Activated B cell treated with CpG ODN at 0.5 μM for 24 hours (primary cell): ENCODE measurements at places on chromosomes 6 and 20. TPM values are rescaled to one million over a fixed set of nuclear protein-coding genes. Genes with fewer than 3 reads are reported as not detected.

- H3K36me3 ChIP-seq = no peaks in the 10 kb centered on the region
- H3K4me1 ChIP-seq = no peaks in the 10 kb centered on the region
- no peak overlapping the region for H3K27ac ChIP-seq
- DNase-seq = no peak
- peaks cover 2% of the 10 kb centered on the region for H3K27me3 ChIP-seq
Observed at GRCh38 chr6:53750052-53750650, 44.7 kb upstream of the LRRC1 start.

DNA sequence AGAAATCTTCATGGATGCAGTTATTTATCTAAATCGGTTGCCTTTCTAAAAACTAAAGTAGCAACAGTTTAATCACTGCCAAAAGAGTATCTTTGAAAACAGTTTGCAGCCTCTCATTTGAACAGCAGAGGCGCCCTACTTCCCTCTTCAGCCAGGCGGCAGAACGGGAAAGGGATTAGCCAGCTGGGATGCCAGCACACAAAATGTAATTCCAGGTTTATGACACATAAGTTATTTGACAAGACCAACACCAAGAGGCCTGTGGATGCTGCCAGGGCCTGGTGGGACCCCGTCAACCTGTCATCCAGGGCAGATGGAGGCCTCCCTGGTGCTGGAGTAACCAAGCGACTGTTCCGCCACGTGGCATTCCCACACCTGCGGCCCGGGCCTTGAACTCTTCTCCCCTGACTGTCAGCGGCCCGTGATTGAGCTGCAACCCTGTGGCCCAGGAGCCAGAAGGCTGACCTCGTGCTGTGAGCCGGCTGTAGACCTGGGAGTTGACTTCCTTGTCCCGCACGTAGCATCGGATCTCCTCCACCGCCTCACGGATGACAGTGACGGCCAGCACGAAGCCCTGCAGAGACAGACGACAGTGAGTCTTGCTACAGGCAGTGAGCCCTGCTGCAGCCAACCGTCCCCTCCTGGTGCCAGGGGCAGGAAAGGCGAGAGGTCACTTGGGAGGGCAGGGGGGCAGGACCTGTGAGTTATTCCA, 55.5 kb downstream of the ATP9A start:
- no peak overlapping the region for H3K27ac ChIP-seq
- DNase-seq = no peak
- no peak overlapping the region for H3K4me3 ChIP-seq
- H3K36me3 ChIP-seq = no peaks in the 10 kb centered on the region

- peaks cover 25% of the 10 kb centered on the region for H3K36me3 ChIP-seq
- H3K27me3 ChIP-seq = no peaks in the 10 kb centered on the region
- H3K4me1 ChIP-seq = peaks cover 65% of the 10 kb centered on the region
- DNase-seq = no peak
Observed at GRCh38 chr20:15917283-15917682, 656.0 kb downstream of the KIF16B start.

GRCh38 chr6:79646006-79646405, 14.9 kb downstream of the SH3BGRL2 start:
- no peak for DNase-seq
- H3K27ac ChIP-seq = no peak overlapping the region
- no peaks in the 10 kb centered on the region for H3K4me1 ChIP-seq
- no peak overlapping the region for H3K4me3 ChIP-seq
- peaks cover 3% of the 10 kb centered on the region for H3K27me3 ChIP-seq

DNA sequence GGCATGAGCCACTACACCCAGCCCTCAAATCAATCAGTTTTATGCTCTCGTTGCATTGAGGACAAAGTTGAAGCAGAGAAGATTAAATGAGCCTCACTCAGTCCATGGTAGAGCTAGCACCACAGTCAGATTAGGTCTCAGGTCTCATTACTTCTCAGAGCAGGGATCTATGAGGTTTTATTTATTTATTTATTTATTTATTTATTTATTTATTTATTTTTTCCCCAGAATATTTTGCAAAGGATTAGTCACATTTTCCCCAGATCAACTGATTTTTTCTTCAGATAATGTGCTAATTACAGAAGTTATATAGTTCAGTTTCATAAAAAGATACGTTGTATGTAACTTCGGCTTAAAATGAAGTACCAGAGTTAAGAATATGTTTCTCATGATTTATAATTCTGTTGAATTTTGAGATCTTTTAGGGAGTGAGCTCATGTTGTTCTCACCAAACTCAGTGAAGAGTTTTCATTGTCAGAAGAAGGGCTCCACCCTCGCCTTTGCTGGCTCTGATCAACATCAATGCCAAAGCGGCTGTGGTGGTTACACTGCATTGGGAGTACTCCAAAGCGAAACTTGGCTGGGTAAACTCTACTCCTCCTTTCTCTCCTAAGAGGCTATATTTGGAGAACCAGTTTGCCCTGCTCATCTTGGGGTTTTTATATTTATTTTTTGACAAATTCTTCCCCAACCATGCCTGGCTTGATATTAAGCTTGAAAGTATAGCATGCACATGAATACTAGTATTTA, 12.9 kb upstream of the ID4 start:
- no peak for DNase-seq
- H3K4me3 ChIP-seq = no peak overlapping the region
- no peaks in the 10 kb centered on the region for H3K4me1 ChIP-seq
- H3K27me3 ChIP-seq = no peaks in the 10 kb centered on the region
- H3K36me3 ChIP-seq = no peaks in the 10 kb centered on the region

GRCh38 chr6:6588064-6588923, at the start of gene LY86:
TSS of gene LY86 (plus strand) at chr6:6588720. CDS start at chr6:6588735, 15 bp downstream.
- H3K4me3 ChIP-seq = peak within 1 kb of the TSS; percentile 96
- H3K36me3 ChIP-seq = peaks cover 30% of the 10 kb centered on the region
- H3K27ac ChIP-seq = peak within 1 kb of the TSS; percentile 98
- peaks cover 95% of the 10 kb centered on the region for H3K4me1 ChIP-seq

- no peaks in the 10 kb centered on the region for H3K27me3 ChIP-seq
- no peak overlapping the region for H3K27ac ChIP-seq
- no peak overlapping the region for H3K4me3 ChIP-seq
- no peak for DNase-seq
- no peaks in the 10 kb centered on the region for H3K4me1 ChIP-seq
Observed at GRCh38 chr6:50116797-50117542, 67.2 kb upstream of the DEFB112 start.

DNA sequence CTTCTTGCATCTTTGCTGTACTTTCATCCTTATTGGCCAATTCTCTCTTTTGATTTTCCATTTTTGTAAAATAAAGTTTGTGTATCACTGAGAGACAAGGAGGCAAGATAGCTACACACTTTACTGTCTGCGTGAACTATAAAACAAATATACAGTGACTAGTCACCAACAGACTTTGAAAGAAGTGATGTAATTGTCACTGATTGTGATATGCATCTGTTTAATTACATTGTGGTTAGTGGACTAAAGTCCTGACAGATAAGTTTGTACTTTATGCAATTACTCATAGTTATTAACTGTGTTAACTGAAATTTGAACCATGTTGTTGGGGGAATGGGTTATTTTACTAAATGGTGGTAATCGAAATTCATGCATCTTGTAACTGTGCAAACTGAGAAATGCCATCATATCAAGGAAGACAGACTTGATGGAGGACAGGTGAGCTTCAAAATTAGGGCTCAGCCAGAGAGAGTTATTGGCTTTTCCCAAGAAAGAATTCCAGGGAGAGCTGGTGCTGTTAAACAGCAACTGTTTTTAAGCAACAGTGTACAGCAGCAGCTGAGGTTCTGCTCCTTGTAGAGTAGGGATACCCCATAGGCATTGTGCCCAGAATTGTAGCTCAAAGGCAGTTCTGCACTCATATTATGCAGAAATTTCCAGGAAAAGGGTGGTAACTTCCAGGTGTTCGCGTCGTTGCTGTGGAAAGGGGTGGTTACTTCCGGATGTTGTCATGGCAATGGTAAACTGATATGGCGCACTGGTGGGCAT, 62.9 kb downstream of the EFHC1 start:
- no peak overlapping the region for H3K4me3 ChIP-seq
- peaks cover 3% of the 10 kb centered on the region for H3K4me1 ChIP-seq
- H3K27ac ChIP-seq = no peak overlapping the region
- no peak for DNase-seq
- H3K36me3 ChIP-seq = peaks cover 17% of the 10 kb centered on the region

DNA sequence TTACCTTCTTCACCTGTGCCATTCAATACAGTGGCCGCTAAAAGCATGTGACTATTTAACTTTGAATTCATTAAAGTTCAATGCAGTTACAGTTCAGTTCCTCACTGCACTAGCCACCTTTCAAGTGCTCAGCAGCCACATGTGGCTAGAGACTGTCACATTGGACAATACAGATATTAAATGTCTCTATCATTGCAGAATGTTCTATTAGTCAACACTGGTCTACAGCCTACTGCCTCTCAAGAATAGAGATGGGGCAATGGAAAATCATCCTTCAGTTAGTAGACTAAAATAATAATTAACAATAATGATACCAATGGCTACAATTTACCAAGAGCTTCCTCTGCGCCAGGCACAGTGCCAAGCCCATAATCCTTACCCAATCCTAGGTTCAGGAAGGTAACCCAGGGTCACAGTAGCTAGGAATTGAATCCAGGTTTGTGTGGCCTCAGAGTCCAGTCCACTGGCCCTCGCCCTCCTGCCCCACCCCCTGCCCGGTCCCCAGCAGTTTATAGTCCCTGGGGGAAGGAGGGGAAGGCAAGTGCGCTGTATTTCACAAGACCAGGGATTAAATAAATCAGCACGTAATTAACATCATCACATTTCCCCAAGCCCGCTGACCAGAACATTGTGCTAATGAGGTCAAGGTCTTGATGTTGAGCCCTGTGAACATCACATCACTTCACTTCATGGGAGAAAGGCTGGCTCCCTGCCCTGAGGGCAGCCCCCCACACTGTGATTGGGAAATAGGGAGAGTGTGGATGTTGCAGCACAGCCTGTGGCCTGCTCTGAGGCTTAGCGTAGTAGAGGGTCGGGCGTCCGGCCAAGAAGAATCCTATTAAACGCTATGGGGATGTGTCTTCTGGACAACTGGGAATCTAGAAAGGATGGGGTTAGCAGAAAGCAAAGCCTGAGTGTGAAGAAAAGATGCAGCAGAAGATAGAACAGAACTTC, 147.2 kb downstream of the VEGFA start:
- no peaks in the 10 kb centered on the region for H3K4me1 ChIP-seq
- H3K4me3 ChIP-seq = no peak overlapping the region
- no peak for DNase-seq
- H3K27me3 ChIP-seq = peaks cover 11% of the 10 kb centered on the region
- H3K27ac ChIP-seq = no peak overlapping the region

GRCh38 chr6:152146385-152146784, 338.9 kb downstream of the ESR1 start:
- H3K4me1 ChIP-seq = no peaks in the 10 kb centered on the region
- no peak overlapping the region for H3K27ac ChIP-seq
- H3K4me3 ChIP-seq = no peak overlapping the region
- DNase-seq = no peak
- H3K27me3 ChIP-seq = no peaks in the 10 kb centered on the region

DNA sequence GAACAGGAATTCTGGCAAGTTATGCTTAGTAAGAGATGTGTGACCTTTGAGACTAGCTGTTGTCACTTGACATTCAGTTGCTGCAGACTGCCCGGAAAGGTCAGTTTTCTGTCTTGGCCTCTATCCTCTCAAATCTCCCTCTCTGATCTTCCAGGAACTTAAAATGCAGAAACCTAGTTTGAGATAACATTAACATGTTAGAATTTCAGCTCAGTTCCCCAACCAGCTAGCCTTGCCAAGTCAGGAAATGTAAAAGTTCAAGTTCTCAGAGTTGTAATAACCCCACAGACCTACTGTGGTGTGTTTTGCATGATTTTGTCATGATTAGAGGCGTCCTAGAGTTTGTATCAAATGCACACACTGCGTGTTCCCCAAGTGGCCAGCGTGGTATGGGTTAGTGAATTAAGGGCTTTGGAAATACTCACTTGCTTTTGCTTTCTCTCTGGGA, 46.6 kb downstream of the DUSP22 start:
- H3K4me1 ChIP-seq = peaks cover 93% of the 10 kb centered on the region
- no peaks in the 10 kb centered on the region for H3K27me3 ChIP-seq
- peaks cover 22% of the 10 kb centered on the region for H3K36me3 ChIP-seq

DNA sequence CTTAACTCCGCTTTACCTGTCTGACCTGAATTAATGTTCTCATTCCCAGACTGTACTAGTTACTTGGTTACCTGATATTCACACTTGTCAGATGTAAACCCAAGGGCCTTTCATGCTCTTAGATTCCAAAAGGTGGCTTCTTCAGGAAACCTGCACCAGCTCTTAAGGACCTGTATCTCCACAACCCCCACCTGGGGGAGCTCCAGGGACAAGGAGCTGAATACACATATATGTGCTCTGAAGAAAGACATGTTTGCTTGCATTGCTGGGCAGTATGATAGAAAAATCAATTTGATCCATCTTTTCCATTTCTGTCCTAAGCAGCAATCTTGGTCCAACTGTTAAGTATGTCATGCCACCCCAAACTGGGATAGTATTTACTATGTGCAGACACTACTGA, 64.8 kb upstream of the POU3F2 start:
- no peak overlapping the region for H3K27ac ChIP-seq
- peaks cover 7% of the 10 kb centered on the region for H3K27me3 ChIP-seq
- H3K36me3 ChIP-seq = no peaks in the 10 kb centered on the region
- H3K4me3 ChIP-seq = no peak overlapping the region
- DNase-seq = no peak

- H3K4me1 ChIP-seq = no peaks in the 10 kb centered on the region
- DNase-seq = no peak
- H3K27ac ChIP-seq = no peak overlapping the region
- H3K27me3 ChIP-seq = no peaks in the 10 kb centered on the region
- no peak overlapping the region for H3K4me3 ChIP-seq
- H3K36me3 ChIP-seq = no peaks in the 10 kb centered on the region
Observed at GRCh38 chr20:55586610-55587009, 418.7 kb downstream of the CBLN4 start.

- peaks cover 9% of the 10 kb centered on the region for H3K27me3 ChIP-seq
- DNase-seq = no peak
- no peak overlapping the region for H3K4me3 ChIP-seq
- H3K4me1 ChIP-seq = no peaks in the 10 kb centered on the region
- H3K36me3 ChIP-seq = no peaks in the 10 kb centered on the region
- H3K27ac ChIP-seq = no peak overlapping the region
Observed at GRCh38 chr6:63553208-63553607, 19.1 kb upstream of the LOC128125822 start.

DNA sequence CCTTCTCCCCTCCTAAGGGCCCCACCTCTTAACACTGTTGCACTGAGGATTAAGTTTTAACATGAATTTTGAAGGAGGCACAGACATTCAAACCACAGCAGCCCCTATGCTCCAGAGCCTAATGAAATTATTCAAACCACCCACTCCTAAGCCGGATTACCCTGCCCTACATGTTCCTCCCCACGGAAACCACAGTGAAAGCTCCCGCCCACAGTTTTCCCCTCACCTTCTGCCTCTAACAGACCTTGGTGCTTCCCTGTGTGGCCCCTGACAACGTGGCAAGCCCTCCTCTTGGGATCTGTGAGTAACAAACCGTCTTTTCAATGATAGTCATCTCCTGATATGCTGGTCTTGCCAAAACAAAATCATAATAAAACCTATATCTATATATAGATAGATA, 74.8 kb downstream of the RIN2 start:
- peaks cover 5% of the 10 kb centered on the region for H3K27me3 ChIP-seq
- no peak overlapping the region for H3K27ac ChIP-seq
- peaks cover 32% of the 10 kb centered on the region for H3K4me1 ChIP-seq
- H3K36me3 ChIP-seq = no peaks in the 10 kb centered on the region
- no peak overlapping the region for H3K4me3 ChIP-seq

- DNase-seq = no peak
- no peak overlapping the region for H3K4me3 ChIP-seq
- H3K36me3 ChIP-seq = no peaks in the 10 kb centered on the region
- no peaks in the 10 kb centered on the region for H3K4me1 ChIP-seq
- no peak overlapping the region for H3K27ac ChIP-seq
Observed at GRCh38 chr6:23505026-23505425, 621.0 kb upstream of the NRSN1 start.

The COL20A1 gene
- not detected in 2 replicates for total RNA-seq

The ADGB gene
- not detected in 2 replicates for total RNA-seq

The FAM184A gene
- total RNA-seq = 0.24 and 1.1 TPM in 2 replicates

The SLC17A1 gene
- total RNA-seq = not detected in 2 replicates

The PI3 gene
- not detected in 2 replicates for total RNA-seq

The C20orf141 gene
- not detected in 2 replicates for total RNA-seq

The GABRR1 gene
- total RNA-seq = not detected in 2 replicates

The HCK gene
- total RNA-seq = 183 TPM in 2 replicates
